ENCODE measurements at places on chromosomes 11 and 22.

DNA sequence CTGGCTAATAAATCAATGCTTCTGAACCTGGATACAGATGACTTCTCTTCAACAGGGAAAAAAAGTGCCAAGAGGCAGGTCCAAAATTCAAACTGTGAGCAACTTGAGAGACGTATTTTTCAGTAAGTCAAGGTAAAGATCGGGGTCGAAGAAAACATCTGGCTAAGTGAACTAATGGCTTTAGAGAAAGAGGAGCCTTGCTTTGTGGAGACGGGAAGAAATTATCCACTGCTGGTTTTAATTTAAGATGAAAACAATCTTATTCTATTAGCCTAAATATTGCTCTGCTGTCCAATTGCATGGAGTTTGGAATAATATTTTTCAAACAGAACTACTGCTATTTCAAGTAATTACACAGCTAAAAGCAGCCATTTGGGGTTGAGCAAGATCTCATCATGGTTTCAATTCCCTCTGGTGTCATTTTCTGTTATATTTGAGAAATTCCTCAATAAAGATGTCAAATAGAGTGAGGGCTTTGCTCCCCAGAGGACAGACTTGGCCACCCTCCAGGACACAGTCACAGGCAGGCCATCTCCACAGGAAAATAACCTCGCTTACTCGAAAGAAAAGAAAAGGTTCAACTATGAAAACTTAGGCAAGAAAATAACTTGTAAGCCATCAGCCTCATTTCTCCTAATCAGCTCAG lies 29.8 kb downstream of the SCUBE1 start:
- no peak for DNase-seq

DNA sequence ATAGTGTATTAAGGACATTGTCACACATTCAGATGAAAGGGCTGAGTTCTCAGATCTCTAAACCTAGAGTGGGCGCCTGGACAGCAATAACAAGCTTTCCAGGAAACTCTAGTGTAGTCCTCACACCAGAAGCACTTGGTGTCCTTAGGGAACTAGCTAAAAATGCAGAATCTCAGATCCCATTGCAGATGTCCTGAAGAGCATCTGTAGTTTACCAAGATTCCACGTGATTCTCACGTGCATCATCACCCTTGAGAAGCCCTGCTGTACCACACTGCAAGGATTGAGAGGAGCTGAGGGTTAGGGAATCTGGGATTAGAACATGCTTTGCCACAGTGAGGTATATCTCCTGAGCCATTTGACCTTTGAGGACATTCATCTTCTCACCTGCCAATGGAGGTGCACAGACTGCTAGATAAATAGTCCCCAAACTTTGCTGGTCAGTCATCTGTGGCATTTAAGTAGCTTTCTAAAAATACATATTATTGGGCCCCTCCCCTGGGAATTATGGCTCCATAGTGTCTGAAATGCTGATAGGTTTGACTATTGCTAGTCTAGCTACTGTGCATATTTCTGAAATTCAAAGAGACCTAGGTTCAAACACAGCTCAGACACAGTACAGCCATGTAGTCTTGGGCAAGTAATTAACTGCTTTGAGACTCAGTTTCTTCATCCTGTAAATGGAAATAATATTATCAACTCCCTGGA lies 1068.9 kb downstream of the OPCML start:
- no peak for DNase-seq

DNA sequence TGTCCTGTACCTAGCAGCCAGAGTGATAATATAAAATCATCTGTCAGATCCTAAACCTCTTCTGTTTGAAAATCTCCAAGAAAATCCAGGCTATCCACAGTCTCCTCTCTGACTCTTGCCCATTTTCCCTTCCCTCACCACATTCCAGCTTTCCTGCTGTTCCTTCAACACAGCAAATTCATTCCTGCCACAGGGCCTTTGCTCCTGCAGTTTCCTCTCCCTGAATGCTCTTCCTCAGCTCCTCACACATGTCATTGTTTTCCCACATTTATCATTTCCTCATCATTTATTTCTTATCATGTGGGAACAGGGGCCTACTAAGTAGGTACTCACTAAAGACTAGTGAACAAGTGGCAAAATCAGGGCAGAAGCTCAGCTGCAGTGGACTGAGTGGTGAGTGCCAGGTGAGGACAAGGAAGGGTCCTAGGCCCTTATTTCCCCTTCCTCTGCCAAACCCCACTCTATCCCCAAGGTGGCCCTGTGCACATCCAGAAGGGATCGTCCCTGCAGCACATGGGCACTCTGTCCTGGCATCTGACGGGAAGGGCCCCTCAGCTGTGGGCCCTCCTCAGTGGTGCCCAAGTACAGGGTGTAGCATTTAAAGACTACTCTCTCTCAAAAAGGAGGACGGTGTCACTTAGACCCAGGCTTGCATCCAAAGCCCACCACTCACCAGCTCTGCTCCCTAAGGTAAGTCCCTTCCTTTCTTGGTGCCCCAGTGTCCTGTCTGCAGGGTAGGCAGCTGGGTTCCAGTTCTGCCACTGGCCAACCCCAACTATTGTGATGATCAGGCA lies 2.0 kb downstream of the LRRC32 start:
- DNase-seq: no peak

DNA sequence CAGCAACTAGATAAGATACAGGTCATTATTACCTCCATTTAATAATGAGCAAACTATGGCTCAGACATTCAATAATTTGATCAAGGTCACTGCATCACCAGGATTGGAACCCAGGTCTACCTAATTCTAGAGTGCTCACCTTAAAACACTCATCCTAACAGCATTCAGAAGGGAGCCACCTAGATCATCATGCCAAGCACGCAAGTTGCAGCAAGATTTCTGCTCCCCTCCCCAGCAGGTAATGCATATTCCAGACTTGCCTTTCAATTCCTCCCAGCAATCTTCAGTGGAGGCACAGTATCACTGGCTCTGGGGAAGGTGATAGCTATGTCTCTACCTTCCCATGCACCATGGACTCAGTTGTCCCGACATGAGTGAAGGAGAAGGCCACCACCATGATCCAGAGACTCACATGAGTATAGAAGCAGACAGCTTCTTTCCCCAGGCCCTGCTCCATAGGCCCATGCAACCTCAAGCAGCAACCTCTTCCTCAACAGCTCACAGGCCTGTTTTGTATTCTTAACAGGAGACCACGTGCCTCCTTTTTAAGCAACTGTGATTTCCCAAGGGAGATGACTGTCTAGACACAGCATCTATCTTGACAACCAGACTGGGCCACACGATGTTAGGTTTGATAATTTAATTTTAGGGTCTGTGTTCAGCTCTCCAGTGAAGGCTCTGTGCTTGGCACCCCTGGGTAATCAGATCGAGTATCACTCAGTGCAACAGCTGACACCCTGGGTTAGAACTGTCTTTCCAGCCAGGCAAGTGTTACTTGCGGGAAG lies 36.4 kb downstream of the RAB30 start:
- no peak for DNase-seq

GRCh38 chr11:14418801-14419417 lies 59.9 kb upstream of the RRAS2 start:
- no peak for DNase-seq

DNA sequence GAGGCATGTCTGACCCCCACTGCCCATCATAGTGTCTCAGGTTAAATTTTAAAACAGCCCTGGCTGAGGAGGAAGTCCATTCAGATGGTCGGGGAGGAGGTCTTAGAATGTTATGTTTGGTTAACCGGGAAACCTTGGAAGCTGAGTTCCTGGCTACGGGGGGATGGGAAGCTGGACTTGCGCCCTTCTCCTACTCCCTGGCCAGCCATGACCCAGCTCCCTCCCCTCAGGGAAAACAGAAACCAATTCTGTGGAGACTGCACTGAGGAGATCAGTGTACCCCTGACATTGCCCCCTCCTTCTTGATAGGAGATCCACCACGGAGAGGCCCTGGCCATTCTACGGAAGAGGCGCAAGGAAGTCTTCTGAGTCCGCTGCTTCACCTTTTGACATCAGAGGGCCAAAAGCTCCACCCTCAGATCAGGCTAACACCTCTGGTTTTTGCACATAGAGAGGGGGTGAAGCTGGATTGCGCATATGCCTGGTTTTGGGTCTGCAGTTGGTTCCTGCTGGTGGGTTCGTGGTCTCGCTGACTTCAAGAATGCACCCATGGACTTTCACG lies 2.7 kb upstream of the KRTAP5-9 start:
- DNase-seq: no peak

GRCh38 chr11:70057080-70057479 lies 21.0 kb upstream of the ANO1 start:
- no peak for DNase-seq

GRCh38 chr22:30821863-30822215 lies 127.2 kb downstream of the OSBP2 start:
- DNase-seq: no peak

DNA sequence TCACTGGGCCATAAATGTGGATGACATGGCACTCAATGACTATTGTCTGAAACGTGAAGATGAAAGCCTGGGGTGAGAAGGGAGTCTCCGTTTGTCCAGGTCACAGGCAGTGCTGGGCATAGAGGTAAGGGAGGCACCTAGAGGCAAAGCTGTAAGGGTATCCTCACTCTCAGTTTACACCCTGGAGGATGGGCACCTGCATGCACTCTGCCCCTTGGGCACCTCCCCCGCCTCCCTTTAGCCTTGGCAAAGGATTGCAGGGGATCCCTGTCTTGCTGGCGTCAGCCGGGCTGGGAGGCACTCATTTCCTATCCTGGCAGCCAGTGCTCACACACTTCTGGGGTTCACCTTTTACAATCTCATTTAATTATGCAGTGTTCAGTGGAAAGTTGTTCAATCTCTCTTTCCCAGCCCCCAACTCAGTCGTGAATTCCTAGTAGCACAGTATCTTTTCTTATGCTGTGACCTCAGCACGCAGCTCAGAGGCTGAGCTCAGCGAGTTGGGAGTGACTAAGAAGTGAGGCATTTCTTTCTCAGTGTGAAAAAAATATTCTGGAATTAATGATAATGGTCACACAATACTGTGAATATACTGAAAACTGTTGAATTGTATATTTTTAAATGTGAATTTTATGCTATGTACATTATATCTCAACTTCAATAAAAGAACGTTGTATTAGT lies 866.6 kb downstream of the BRD1 start:
- DNase-seq: no peak

DNA sequence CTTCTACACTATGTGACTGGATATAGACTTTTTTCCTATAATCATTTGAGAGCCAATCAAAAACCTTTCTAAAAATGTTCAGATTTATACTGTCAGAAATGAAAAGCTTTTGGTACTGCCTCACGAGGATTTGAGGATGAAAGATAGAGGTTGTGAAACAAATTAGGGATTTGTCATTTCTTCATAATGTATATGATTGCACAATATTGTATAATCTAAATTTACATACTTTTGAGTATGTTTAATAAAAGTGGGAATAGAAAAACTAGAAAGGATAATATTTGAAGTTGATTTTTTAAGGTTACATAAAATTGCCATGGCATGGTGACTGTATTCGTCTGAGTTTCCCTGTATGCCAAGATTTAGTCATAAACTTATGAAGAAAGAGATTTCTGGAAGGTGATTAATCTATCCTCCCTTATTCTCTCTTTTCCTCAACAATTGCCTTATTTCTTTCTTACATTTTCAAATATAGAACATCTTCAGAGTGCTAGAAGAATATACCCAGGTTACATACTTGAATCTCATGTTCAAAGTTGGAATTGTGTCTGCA lies 56.2 kb downstream of the CASP12 start:
- no peak for DNase-seq

- no peak for DNase-seq
Measured at GRCh38 chr22:36936362-36937116, 23.1 kb downstream of the CSF2RB start.

GRCh38 chr11:68839911-68840641 lies 1.6 kb downstream of the CPT1A start:
- no peak for DNase-seq

DNA sequence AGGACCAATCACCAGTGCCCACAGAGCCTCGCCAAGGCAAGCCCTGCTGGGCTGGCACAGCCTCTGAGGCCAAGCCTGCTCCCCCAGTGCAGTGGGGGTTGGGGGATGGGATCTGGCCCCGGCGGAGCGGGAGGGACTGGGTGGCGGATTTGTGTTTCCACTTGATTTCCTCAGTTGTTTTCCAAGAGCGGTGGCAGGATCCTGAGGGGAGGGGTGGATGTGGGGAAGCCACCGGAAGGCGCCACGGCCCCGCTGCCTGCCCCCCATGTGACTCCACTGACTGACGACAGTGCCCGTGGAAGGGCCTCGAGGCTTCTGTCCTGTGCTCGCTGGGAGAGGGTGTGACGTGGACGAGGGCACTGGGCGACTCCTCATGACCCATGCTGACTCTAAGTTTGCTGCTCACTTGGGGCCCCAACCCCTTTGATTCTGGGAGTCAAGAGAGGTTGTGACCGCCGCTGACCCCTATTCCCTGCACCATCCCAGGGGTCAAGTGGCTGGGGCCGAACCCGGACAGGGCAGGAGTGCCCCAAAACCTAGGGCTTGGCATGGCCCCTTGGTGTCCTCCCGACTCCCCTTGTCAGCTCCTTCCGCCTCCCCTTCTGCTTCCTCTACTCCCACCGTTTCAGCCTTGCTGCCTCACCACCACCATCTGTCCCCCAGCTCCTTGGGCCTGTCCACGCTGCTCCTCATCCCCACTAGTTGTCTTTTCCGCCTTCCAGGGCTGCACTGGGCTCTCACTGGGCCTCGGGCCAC lies 23.5 kb upstream of the PICK1 start:
- no peak for DNase-seq

DNA sequence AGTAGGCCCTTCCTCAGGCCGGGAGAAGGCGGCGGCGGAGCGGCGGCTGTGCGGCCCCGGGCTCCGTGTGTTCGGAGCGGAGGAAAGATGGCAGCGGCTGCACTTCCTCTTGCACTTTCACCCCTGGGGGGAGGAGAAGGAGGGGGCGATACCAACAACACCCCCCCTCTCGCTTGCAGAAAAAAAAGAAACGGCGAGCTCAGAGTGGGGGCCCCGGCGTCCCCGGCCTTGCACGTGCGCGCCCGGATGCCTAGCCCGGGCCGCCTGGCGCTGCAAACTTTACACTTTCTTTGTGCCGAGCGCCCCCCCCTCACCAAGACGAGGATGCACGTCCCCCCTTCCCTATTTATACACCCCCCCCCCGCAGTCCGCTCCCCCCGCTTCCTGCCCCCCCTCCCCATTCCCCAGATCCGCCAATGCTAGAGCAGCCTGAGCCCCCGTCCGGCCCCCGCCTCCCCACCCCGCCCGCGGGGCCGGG lies at the start of gene PATZ1:
Gene PATZ1 (minus strand): TSS at position 92 of the 478 bp plus-strand sequence. CDS start 744 bp downstream, outside the sequence.
- DNase-seq: peak; percentile 67

DNA sequence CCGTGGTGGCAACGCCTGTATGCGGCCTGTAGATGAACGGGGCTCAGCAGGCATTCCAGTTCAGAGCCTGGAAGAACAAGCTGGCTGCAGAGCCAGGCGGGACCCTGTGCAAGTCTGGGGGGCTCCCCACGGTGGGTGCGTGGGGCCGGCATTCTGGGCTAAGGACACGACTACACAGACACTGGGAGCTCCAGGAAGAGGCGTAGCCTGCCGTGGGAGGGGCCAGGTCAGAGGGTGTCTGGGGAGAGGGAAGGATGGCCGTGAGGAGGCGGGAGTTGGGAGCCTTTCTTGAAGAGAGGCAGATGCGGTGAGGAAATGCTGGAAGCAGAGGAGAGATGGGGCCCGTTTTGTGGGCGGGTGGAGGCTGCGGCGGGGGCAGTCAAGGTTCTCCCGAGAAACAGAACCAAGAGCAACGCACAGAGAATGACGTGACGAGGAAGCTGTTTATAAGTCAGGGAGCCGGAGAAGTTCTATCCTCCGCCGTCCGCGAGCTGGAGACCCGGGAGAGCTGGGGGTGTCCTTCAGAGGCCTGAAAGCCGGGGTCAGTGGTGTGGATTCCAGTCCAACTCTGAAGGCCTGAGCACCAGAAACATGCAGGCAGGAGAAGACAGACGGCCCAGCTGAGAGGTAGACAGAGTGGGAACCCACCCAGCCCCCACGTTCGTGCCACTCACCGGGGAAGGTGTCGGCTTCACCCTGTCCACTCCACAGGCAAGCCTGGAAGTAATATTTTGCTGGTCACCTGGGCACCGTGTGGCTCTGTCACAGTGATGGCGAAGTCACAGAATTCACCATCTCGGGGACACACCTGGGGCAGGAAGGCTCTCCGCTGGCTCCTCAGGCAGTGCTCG lies 529.6 kb downstream of the BRD1 start:
- DNase-seq: no peak

Data from stimulated activated CD8-positive, alpha-beta memory T cell treated with anti-CD3 and anti-CD28 coated beads, Interleukin-7, amount 100 ng/mL, for 4 hours (primary cell).